Left lung (tissue), 14 donors: ENCODE measurements at places on chromosomes 7 and 10. TPM values are rescaled to one million over a fixed set of nuclear protein-coding genes. Genes with fewer than 3 reads are reported as not detected.

- DNase-seq = no peak
Observed at GRCh38 chr7:8185926-8186683, 75.9 kb downstream of the ICA1 start.

DNA sequence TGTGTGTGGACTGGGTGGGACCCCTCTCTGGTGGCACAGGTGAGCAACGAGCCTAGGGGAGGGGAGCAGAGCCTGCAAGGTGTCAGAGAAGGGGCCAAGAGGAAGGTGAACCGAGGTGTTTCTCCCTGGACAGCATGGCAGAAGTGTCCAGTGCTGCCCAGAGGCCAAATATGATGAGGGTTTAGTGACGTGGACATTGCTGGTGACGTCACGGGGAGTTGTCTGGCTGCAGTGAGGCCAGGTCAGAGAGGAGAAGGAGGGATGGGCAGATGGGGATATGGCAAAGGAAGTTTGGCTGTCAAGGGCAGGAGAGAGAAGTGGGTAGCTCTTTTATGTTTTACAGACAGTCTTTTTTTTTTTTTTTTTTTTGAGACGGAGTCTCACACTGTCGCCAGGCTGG is 2.6 kb upstream of the ZNF853 start:
- no peak for DNase-seq

DNA sequence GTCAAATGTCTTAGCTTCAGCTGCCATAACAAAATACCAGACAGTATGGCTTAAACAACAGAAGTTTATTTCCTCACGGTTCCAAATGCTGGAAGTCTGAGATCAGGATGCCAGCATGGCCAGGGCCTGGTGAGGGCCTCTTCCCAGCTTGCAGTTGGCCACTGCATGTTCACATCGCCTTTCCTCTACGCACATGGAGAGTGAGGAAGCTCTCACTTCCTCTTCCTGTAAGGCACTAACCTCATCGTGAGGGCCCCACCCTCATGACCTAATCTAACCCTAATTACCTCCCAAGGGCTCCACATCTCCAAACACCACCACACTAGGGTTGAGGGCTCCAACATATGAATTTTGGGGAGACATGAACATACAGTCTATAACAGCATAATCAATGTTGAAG is 14.4 kb downstream of the ZNF33B start:
- no peak for DNase-seq

Gene TMEM176B
- total RNA-seq = 57.2 TPM
